NCI-H2081 treated with DMSO at 0.1 percent for 48 hours (cell line): ENCODE measurements at places on chromosomes 12 and 14.
A peak's percentile ranks its signal among the peaks of the same experiment; 100 is the strongest.

DNA sequence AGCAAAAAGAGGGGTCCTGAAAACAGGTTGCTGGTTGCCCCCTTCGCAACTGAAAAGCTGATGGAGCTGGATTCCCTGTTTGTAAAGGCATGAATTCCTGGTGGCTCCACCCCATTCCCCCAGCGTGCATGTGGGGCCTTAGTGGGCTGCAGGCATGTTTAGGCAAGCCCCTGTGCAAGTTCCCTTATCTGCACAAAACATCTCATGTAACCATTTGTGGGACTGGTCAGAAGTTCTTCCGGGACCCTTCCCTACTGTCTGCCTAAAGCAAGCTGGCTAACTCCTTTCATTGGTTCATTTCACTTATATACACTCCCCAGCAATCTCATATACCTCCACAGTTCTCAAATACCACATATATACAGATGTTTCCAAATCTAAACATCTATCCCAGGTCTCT, 24.0 kb upstream of the HIGD1C start:
- DNase-seq, result no peak

DNA sequence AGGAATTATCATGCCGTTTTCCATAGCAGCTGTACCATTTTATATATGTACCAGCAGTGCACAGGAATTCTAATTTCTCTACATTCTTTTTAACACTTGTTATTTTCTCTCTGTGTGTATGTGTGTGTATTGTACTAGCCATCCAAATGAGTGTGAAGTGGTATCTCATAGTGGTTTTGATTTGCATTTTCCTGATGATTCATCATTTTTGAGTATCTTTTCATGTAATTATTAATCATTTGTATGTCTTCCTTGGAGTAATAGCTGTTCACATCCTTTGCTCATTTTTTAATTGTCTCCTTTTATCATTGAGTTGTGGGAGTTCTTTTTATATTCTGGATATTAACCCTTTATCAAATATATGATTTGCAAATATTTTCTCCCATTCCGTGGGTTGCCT, 95.6 kb upstream of the MANSC4 start:
- DNase-seq, result no peak

- DNase-seq, result no peak
Observed at GRCh38 chr12:132669166-132669879, 17.8 kb downstream of the POLE start.

GRCh38 chr12:67794161-67794560, 145.6 kb downstream of the DYRK2 start:
- no peak for DNase-seq

DNA sequence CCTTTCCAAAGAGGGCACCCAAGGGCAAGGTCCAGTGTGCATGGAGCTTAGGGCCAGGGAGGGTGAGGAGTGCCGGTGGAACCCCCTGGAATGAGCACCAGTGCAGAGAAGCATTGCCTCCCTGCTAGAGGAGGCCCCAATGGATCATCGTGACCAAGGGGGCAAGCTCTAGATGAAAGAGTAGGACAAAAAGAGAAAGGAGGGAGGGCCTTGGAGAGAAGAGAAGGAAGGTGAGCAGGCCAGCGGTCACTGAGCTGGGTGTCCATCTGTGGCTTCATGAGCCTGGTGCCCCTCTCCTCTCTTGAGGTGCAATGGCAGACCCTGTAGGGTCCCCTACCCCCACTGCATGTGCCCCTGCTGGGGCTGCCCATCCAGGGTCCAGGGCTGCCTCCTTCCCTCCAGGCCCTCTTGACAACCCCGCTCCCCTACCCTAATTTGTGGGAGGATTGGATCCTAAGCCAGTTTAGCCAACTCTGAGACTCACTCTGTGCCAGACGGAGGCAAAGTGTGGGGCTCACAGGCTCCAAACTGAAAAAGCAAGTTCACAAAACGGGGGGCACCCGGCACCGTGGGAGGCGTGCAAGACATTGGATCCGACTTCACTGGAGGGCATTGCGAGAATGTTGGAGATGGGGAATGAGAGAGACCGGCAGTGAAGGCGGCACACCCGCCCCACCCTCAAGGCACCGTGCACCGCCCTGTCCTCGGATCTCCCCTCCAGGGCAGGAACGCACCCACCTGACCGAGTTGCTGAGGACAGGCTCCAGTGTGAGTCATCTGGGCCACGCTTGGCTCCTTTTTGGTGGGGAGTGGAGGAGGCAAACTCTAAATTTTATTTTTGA, 207.5 kb downstream of the KIF26A start:
- DNase-seq, result no peak

DNA sequence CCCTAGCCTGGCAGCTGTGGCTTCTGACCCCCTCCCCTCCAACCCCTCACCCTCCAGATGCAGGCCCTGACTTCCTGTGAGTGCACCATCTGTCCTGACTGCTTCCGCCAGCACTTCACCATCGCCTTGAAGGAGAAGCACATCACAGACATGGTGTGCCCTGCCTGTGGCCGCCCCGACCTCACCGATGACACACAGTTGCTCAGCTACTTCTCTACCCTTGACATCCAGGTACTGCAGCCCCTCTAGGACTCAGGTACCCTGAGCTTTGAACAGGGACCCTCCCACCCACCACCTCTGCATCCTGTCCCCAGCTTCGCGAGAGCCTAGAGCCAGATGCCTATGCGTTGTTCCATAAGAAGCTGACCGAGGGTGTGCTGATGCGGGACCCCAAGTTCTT, 6.0 kb upstream of the IRF9 start:
- DNase-seq, result no peak

GRCh38 chr12:107014055-107014454, 27.1 kb upstream of the MTERF2 start:
- peak; percentile 48 for DNase-seq

- DNase-seq, result peak; percentile 29
Observed at GRCh38 chr12:73935817-73936216, 601.8 kb upstream of the ATXN7L3B start.

- no peak for DNase-seq
Observed at GRCh38 chr14:100346306-100347091, 23.4 kb downstream of the SLC25A47 start.

DNA sequence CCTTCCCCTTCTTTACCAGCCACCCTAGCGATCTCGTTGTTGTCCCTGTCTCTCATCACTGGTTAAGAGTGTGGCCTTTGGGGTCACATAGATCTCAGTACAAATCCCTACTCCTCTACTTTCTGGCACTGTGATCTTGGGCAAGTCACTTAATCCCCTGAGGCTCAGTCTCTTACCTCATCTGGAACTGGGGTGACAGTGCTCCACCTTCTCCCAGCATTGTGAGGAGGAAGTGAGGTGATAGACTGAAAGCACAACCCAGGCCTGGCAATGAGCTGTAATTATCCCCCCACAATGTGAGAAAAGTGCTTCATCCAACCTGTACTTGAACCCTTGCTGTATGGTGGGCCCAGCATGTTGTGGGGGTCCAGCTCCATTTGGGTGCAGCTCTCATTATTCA, 48.0 kb downstream of the IRAK3 start:
- no peak for DNase-seq

- DNase-seq, result no peak
Observed at GRCh38 chr12:63220921-63221320, 69.9 kb upstream of the AVPR1A start.

DNA sequence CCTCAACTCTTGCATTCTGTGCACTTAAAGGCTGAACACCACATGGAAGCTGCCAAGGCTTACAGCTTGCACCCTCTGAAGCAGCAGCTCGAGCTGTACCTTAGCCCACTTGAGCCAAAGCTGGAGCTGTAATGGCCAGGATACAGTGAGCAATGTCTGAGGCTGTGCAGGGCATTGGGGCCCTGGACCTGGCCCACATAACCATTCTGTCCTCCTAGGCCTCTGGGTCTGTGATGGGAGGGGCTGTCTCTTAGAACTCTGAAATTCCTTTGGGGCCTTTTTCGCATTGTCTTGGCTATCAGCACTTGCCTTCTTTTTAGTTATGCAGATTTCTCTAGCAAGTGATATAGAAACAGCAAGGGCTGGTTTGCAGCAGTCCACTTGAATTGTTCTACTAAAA, 303.8 kb upstream of the CLEC14A start:
- DNase-seq, result no peak

DNA sequence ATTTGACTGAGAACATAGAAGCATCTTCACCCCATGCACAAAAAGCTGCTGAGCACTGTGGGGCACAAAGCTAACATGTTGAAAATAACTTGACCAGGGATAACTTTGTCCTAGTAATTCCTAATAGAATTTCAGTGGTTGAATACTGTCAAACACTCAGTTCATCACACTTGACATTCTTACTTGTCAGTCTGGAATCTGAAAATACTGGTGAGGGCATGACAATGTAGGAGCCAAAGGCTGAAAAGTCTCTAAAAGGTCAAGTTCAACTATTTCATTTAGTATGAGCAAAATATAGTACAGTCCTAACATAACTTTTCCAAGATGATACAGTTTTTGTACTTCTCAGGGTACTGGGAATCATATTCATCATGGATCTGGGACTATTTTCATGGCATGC, 504.4 kb upstream of the LMO3 start:
- no peak for DNase-seq

- DNase-seq, result no peak
Observed at GRCh38 chr14:65989981-65990380, 496.2 kb upstream of the CCDC196 start.

- DNase-seq, result no peak
Observed at GRCh38 chr14:92706386-92706785, 42.0 kb downstream of the LGMN start.

DNA sequence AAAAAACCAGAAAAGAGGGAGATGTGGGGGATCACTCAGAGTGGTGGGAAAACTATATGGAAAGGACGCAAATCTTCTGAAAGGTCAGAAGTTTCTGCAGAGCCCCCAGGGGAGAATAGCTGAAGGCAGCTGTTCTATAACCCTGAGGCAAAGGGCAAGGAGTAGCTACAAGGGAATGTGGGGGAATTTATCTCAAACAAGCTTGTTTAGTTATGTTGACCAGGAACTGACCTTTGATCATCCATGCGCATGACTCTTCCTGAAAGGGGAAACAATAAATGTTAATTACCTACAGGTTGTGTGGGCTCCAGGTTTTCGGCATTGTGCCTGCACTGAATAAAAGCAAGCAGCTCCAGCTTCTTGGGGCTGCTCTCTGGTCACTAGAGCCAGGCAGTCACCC, 968.5 kb downstream of the AACS start:
- no peak for DNase-seq

DNA sequence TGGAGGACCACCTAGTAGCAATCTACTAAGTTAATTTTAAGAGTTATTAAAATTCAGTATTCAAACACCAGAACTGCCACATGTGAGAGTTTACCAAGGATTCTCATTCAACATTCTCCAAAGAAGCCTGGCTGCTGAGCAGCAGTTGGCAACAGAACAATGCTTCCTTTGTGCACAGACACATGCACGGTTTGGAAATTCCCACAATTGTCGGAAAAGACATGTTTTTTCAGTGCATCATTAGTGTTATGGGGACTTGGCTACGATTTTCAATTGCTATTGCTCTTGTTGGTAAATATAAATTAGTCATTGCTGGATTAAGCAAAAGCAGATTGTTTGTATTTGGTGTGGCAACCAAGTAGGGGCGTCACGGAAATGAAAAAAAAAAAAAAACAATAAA, 22.2 kb downstream of the ST8SIA1 start:
- no peak for DNase-seq

DNA sequence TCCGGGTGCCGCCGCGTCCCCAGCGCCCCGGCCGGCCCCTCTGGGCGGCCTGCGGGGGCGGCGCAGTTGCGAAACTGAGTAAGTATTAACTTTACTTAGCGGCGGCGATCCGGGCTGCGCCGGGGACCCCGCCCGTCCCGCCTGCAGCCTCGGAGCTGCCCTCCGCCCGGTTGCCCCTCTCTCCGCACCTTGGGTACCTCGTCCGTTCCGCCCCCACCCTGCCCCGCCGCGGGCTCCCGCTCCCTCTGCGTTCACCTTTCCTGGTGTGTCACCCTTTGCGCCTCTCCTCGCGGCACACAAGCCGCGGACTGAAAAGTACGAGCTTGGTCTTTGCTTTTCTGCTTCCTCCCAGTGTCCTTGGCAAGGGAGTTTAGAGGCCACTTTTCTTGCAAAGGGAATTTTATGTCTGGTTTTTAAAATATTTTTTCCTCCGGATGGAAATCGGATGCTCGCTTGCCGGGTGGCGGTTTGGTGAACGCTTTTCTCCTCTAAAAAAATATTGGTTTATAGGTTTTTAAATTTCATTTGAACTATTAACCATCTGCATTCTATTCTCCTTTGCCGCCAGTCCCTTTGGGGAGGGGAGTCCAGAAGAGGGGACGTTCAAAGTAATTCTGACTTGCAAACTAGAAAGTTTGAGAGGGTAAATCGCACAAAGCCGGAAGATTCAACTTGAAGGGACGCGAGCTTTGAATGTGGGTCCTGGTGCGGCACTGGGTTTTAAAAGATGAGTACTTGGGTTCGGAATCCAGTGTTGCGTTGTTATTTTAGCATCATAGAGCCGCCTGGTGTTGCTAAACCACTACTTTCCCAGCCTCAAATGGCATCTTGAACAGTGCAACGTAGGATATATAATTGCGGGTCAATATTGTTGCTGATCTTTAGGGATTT, 834 bp downstream of the RASSF8 start:
- no peak for DNase-seq

DNA sequence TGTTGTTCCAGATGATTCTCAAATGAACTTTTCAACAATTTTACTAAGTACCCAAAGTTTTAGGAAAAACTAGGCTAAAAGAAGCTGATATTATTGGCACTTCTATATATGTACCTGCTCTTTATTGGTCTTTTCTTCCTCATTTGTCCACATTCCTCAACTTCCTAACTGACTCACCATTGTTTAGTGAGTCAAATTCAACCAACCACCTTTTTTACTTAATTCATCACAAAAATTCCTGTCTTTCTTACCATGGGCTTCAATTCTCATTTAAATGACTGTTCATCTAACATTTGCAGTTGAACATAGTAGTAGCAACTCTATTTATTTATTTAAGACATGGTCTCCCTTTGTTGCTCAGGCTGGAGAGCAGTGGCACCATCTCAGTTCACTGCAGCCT, 47.6 kb upstream of the SLC2A13 start:
- DNase-seq, result no peak

DNA sequence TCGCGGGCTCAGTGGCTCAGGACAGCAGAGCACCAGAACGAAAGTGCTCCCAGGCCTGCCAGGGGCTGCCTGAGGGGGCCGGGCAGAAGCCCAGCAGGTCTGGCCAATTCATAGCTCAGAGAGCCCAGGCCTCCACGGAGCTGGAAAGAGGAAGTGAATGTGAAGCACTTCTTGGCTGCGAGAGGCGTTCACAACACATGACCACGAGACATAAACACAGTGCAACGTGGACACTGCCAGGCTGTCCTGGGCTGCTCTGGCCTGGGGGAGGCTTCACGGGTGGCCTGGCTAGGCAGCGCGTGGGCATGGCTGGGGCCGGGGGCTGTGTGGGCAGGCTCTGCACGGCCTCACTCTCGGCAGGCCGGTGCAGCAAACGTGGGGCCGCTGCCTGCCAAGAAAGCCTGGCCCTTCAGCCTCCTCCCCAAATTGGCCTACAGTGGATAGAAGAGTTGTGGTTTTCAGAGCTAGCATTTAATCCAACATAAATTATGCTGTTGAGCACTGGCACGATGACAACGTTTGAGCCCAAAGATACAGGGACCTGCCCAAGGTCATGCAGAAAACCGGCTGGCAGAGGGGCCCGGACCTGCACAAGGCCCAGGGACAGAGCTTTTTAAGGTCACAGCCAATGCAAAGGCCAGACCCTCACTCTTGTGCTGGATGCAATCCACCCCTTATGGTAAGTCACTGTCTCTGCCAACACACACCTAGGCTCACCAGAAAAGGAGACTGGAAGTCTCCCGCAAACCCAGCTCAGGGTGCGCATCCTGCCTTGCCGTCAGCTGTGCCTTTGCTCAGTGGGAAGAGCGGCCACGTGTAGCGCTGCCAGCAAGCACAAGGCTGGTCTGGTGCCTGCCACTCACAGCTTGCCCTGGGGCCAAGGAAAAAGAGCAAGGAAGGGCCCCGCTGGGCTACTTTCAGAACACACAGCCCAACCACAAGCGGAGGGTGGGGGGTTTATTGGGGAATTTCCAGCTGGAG, 8.6 kb downstream of the SLC25A29 start:
- no peak for DNase-seq
